NCI-H524 (cell line): ENCODE measurements at places on chromosomes 11 and 22.

- DNase-seq = no peak
Observed at GRCh38 chr11:44590769-44591168, 25.3 kb downstream of the CD82 start.

DNA sequence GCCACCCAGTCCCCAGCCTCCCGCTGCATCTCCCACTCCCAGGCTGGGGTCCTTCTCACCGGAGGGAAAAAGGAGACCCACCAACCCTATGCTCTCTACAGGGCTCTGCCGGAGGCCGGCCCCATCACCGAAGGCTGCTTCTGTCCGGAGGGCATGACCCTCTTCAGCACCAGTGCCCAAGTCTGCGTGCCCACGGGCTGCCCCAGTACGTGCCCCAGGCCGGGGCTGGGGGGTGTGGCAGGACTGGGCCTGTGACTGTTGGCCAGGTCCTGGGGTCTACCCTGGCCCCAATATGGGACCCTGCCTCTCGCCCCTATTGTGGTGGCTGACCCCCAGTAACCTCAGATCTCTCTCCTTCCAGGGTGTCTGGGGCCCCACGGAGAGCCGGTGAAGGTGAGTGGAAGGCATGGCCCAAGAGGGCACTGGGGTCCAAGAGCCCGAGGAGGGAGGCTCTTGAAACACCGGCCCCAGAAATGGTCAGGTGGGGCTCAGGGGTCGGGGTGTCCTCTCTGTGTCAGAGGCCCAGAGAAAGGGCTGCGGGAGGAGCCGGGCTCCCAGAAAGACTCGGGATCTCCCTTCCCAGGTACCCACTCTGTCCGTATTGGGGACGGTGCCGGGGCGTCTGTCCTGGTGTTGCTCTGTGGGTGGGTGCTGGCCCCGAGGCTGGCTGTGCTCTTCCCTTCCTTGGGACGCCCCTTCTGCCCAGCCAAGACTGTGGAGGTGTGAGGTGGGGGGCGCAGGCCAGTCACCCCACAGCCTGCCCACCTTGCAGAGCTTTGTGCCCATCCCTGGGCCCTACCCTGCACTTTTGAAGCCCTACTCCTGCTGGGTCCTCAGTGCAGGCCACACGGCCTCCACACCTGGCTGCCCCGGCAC is 26.1 kb upstream of the MUC5B start:
- DNase-seq = no peak

GRCh38 chr11:134890446-134890845 is 478.4 kb upstream of the B3GAT1 start:
- DNase-seq = no peak

- DNase-seq = no peak
Observed at GRCh38 chr11:3947061-3947460, 91.6 kb downstream of the STIM1 start.

- DNase-seq = no peak
Observed at GRCh38 chr11:10023212-10023611, 270.8 kb downstream of the SBF2 start.

- DNase-seq = no peak
Observed at GRCh38 chr22:49306632-49307480, 520.8 kb downstream of the BRD1 start.

- no peak for DNase-seq
Observed at GRCh38 chr22:45867906-45868555, 108.9 kb downstream of the WNT7B start.

GRCh38 chr22:50713571-50714056 is 24.4 kb upstream of the ACR start:
- no peak for DNase-seq

GRCh38 chr11:77174559-77174958 is 46.5 kb downstream of the MYO7A start:
- DNase-seq = peak; percentile 18

GRCh38 chr22:23822101-23822671 is 16.6 kb downstream of the DERL3 start:
- DNase-seq = no peak

- DNase-seq = no peak
Observed at GRCh38 chr22:42010778-42011177, 12.2 kb downstream of the WBP2NL start.

DNA sequence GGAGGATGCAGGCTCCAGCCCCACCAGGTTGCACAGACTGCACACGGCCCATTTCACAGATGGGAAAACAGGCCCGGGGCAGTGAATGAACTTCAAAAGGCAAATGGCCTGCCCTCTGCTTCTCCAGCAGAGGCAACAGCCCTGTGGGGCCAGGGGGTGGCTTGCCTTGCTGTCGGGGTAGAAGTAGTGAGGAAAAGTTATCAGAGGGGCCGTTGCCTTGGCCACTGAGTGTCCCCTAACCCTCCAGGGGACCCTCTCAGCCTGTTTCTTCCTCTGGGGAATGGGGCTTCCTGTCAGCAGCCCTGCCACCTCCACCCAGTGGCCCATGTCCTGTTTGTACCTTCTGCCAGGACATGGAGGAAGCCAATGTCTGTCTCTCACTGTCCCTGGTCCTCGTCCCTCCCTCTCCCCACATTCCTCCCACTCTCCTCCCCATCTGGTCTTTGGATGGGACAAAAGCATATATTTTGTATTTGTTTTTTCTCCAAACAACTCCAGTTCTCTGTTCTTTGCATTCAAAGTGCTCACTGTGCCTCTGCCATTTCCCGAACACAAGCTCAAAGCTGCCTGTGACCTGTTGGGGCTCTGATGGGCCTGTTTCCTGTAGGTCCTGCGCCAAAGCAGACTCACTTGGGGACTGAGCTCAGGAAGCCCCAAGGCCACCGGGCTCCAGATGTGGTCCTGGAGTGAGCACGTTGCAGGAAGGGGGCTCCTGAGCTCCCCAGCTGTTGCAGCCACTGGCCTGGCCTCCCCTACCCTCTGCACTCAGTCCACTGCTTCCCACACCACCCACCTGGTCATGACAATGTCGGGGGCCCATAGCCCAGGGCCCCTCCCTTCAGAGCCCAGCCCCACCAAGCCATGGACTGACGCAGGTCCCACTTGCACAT is 9.5 kb downstream of the MAP4K2 start:
- DNase-seq = no peak

DNA sequence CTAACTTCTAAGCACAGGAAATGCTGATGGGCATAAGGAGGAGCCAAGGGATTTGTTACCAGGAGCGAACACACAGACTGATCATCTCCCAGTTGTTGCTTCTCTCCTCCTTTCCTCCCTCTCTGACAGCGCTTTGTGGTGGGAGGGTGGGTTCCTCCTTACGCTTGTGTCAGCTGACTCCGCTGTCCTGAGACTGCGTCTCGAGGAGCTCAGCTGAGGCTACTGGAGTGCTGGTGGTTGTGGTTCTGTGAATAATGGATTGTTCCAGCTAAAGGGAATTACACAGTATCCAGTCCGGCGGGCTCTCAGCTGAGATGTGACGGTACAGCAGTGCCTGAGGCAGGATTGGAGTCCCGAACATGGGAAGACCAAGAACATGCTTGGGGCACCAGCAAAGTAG is 113.4 kb downstream of the CTNND1 start:
- DNase-seq = no peak

GRCh38 chr11:11320825-11321224 is 32.2 kb downstream of the CSNK2A3 start:
- no peak for DNase-seq

- DNase-seq = no peak
Observed at GRCh38 chr11:105824457-105825013, 197.5 kb downstream of the MSANTD4 start.

- no peak for DNase-seq
Observed at GRCh38 chr11:107583629-107584195, 7.2 kb upstream of the ELMOD1 start.

DNA sequence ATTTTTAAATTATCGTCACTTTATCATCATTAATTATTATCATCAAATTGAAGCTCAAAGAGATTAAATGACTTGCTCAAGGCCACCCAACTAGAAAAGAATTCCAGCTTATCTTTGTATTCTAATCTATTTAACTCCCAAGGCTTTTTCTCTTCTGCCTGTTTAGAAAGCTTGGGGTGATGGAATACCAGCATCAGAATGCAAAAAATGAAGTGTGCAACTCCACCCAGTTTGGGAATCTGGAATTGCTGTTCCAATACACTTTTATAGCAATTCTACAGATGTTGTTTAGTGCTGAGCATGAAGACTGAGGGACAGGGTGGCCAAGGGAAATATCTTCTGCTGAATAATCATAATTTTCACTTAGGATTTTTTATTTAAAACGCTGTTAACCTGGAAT is 97.2 kb upstream of the FIBIN start:
- DNase-seq = no peak

DNA sequence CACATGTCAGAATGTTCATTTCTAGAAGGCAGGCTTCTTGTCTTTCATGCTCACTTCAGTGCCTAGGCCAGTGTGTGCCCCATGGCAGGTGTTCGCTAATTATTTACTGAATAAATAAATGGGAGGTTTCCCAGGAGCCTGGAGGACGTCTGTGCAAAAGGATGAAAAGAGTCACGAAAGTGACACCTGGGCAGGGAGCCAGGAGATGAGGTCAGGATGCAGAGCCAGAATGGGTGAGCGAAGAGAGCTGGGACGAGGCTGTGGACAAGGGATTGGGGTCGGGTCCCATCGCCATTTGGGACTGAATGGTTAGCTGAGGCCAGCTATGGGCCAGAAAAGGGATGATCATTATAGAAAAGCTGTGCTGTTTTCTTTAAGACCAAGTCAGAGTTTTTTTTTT is 560.4 kb downstream of the TBC1D22A start:
- DNase-seq = no peak

DNA sequence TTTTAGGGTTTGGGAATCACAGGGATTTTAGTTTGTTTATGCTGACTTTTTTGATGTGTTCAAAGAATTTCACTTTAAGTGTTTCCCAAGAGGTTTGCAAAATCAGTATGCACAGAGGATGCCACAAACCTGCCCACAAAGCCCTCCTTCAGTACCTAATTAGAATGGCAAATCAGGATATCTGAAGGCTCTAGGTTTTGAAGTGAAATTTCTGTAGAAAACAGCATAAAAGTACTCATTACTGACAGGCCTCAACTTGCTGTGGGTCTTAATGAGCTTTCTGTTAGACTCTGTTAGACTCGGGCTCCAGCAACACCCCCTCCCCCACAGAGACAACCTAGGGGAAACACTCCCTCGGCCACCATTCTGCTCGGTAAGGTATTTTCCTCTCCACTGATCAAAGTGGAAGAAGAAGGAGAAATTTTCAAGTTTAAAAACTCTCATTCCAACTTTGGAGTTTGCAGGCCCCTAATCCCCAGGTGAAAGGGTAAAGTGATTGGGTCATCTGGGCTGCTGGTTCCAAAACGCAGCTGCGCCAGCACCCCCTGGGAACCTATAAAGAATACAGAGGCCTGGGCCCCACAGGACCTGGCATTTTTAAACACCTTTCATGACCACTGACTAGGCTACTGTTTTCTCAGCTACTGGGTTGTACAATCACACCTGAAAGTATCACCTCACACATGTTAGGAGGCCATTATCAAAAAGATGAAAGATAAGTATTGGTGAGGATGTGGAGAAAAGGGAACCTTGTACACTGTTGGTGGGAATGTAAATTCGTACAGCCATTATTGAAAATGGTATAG is 67.5 kb downstream of the PLEKHA7 start:
- no peak for DNase-seq

GRCh38 chr11:64484191-64485022 is 106.6 kb upstream of the SLC22A12 start:
- no peak for DNase-seq

DNA sequence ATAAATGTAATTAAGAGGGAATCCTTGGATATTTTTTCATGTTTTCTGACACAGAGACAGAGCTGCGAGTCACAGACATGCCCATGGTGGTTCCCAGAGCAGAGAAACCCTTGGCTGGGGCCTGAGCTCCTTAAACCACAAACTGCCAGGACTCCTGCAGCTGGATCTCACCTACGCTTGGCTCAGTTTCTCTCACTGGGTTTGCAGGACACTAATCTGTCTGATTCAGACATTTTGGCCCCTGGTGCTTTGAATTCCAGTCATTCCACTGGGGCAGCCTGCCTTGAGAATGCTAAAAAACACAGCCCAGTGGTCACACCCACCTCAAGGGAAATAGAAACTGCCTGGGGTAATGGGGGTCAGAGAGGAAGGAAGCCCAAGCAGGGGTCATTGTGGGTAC is 122.6 kb downstream of the CCDC81 start:
- DNase-seq = no peak

DNA sequence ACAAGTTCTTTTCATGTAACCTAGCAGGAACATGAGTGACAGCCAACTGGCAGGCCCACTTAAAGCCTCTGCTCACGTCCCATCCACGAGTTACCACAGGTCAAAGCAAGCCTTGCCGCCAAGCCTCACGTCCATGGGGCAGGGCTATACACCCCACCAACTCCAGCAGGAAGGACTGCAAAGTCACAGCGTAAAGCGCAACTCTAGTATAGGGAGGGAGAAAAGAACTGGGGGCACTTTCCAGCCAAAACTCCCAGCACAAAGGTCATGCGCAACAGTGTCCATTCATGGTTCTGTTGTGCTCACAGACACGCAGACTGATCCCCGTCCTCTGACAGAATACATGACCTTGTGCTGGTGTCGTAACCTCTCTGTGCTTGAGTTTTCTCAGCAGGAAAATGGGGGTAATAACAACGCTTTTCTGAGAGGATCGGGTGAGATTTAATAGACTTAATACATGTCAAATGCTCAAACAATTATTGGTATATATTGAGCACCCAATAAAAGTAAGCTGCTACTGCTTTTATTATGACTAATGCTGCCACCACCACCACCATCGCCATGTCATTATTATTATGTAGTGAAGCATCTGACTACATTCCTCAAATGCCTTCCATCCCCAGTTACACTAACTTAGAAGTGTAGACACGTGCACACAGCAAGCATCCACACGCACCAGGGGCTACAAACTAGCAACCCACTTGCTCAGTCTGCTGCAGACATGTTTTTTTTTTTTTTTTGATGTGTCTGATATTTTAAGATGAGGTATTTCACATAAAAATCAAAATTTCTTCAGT is 104.4 kb upstream of the PARVA start:
- no peak for DNase-seq

DNA sequence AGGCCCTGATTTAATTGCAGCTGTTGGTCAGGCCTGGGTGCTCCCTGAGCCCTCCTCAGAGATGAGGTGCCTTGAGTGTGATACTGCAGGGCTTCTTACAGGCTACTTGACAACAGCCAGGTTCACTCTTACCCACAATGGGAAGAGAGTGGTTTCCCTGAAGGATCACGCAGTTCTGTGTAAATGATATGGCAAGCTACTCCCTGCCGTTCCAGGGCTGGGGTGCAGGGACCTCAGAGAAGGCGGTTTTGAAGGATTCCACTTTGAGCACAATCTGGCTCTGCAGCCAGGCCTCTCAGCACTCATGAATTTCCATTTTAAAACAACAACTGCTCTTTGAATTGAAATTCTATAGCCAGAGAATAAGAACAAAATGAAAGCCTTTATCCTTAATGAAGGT is 92.9 kb downstream of the SLC17A6 start:
- peak; percentile 75 for DNase-seq

GRCh38 chr11:118003456-118003855 is 17.3 kb downstream of the IL10RA start:
- no peak for DNase-seq

DNA sequence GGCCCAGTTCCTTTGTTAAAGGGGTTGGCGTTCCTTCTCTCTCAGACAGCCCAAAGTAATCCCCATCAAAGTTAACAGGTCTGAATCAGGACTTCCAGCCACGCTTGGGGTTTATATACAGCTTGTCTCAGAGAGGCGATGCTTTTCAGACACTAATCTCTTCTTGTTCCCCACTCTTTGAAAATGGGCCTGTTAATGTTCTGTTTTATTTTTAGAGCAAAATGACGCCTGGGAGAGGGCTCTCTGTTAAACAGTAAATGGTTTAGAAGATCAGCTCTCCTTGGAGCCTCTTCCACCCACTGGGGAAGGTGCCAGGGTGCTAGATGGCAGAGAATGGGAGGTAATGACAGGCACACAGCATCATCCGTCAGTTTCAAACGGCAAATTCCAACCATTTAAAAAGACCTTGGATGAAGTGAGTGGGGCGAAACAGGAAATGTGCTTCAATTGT is 235.9 kb upstream of the NARS2 start:
- no peak for DNase-seq
